ENCODE measurements at places on chromosomes 12 and 14. TPM values are rescaled to one million over a fixed set of nuclear protein-coding genes. Genes with fewer than 3 reads are reported as not detected.
A peak's percentile ranks its signal among the peaks of the same experiment; 100 is the strongest.

DNA sequence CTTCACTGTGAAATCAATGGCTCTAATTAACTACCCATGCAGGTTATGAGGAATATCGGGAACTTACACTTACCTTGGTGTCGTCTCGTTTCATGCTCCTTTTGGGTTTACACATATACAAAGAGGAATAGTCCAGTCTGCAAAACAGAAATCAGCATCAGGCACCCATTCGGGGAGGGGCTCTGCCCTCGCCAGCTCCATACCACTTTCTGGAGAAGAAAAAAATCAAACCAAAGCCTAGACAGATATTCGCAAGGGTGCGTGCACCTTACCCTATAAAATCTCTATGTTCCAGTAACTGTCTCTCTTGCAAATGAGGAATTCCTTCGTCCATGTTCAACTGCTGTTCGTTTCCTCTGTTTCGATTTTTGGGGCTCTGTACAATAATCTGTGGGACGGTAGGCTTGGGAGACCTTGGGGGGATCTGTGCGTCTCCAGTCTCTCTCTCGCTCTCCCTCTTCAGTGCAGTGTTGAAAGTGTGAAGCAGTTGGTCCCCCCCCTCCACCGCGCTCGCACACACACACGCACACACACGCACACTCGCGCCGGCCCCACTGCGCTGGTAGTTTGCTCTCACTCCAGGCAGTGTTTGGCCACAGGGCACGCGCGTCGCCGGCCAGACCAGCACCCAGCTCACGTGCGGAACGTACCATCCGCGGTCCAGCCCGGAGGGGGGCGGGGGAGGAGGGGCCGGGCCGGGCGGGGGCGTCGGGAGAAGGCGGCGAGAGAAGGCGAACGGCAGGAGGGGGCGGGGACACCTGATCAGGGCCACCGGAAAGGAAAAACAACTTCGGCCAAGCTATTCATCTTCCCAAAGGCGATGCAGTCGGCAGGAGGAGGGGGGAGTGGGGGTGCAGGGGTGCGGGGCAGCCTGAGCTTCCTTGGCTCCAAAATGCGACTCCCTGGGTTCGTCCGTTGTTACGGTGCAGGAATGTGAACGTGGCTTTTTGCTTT, at the start of gene BHLHE41:
BHLHE41 (minus strand) TSS at position 592 of the 954 bp plus-strand sequence; CDS start at position 334, 258 bp downstream.
- peak; percentile 63 for DNase-seq

DNA sequence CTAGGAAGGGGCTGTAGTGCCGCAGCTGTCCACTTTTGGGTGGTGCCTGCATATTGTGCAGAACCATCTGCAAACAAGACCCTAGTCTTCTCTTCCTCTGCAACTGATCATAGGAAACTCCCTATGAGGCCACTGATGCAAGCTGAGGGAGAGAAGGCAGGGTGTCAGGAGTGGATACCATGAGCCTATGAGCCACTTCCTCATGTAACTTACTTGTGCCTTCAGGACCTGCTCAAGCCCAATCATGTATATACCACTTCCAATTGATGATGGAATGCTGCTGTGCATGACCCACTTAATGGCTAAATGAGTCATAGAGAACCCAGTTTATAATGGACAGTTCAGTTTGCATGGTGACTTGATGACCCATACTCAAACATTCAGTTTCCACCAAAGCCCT, 107.9 kb downstream of the ALG10B start:
- DNase-seq: no peak

GRCh38 chr14:72275242-72275641, 343.0 kb downstream of the RGS6 start:
- DNase-seq: no peak

DNA sequence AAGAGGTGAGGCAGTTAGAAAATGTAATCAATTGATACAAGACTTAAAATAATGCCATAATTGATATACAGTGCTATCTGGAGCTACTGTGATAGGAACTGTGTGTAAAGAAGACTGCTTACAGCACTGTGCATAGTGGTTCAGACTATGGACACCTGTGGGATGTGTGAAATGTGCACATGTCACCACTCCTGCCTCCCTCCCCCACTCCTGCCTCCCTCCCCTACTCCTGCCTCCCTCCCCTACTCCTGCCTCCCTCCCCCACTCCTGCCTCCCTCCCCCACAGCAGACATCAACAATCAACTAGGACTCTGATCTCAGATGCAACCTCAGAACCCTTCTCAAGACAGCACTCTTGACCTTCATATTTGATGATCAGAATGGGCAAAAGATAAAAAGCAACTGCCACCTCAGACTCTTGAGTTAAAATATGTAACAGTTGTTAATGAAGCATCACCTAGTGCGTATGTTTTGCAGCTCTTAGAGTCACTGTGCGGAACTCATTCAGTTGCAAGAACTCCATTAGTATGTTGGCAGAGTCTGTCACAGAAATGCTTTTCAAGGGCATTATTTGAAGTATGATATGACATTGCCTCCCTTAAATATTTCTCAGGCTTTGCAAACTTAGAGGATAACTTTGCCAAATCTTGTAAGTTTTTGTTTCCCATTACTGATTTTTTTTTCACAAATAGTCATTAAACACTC, 255.2 kb upstream of the DDHD1 start:
- no peak for DNase-seq

- DNase-seq: no peak
Observed at GRCh38 chr12:112018571-112019237, 5.5 kb downstream of the ERP29 start.

The GZMH gene
- polyA plus RNA-seq: 0.30 TPM

The LRP6 gene
- polyA plus RNA-seq: 34.3 TPM

GRCh38 chr12:2124466-2125023, 71.8 kb downstream of the CACNA1C start:
- no peak for DNase-seq

- peak; percentile 24 for DNase-seq
Observed at GRCh38 chr12:119780786-119781434, 96.2 kb downstream of the CIT start.

The TMEM253 gene
- polyA plus RNA-seq: 0.62 TPM

DNA sequence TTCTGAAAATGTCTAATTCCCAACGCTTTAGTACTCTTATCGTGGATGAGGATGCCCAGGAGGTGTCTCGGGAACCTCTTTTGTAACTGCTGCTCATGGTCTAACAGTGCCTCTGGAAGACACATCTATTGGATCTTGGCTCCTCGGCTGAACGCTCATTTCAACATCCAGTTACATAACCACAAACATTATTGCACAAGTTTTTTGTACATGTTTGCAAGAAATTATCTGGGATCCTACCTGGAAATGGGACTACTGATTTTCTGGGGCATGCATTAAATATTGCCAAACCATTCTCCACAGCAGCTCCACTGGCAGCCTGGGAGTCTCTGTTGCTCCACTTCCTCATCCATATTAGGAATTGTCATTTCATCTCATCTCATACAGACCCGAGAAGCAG, 117.5 kb upstream of the EVL start:
- no peak for DNase-seq

- no peak for DNase-seq
Observed at GRCh38 chr14:23286902-23287479, 1.1 kb upstream of the HOMEZ start.

DNA sequence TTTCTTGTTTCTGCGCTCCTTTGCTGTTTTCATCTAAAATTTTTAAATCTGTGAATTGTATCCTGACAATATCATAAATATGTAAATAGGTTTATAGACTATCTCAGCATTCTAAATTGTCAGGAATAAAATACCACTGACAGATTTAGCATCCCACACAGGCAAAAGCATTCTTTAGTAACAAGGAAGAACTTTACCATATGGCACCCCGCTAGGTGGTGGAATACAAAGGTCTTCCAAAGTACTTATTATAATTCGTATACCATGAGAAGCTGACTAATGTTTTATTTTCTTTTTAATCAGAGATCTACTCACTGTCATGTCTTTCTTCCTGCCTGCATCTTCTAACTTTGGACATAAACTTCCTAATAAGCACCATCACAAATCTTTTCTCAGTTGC, 328.8 kb upstream of the NOVA1 start:
- DNase-seq: no peak
